Activated T-helper 1 cell treated with anti-CD3 and anti-CD28 coated beads, Interleukin-2, amount 50 U/mL, for 16 hours (primary cell): ENCODE measurements at places on chromosomes 4 and X.
A peak's percentile ranks its signal among the peaks of the same experiment; 100 is the strongest.

DNA sequence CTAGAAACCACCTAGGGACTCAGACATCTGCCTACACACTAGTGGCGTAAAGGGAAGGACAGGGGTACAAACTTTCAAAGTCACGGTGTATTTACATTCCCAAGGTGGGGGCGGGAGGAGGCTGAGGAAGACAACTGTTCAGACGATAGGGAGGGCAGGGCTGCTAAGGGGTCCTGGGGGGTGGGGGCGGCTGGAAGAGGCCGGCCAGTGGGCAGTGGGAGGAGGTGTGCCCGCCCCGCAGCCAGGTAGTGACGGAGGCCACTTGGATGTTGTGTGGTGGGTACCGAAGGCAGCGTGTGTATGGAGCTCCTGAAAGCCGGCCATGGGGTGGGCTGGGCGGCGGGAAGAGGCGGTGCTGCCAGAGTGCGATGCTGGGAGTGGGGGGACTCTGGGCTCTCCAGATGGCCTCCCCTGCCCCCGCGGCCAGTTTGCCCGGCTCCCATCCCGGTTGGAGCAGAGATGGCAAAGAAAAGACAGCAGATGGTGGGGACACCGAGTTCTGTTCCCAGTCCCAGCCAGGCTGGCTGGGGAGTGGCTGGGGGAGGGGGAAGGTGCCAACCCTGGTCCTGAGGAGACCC, 24.2 kb downstream of the L1CAM start:
- no peak for DNase-seq

- DNase-seq: peak; percentile 64
These were observed 3.2 kb upstream of the RS1 start for GRCh38 chrX:18674788-18675735.

DNA sequence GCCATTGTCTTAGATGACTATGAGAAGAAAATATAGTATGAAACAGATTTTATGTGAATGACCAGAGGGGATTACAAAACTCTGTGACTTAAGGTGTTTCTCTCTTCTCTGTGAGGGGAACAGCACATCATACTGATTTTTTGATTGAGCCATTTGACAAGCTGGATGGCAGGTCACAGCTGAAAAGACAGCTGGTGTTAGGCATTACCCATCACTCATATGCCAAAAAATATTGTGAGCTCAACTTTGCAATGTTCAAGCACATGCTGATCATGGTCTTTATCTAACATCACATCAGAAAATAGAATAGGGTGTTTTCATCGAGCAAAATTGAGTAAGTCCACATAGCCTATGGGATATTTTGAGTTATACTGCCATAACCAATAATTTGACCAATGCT, 86.7 kb upstream of the TECRL start:
- DNase-seq: no peak

- no peak for DNase-seq
These were observed 4.1 kb upstream of the SOX3 start for GRCh38 chrX:140508958-140509357.
